ENCODE measurements at places on chromosomes 6 and 20.

- peak; percentile 59 for DNase-seq
These were observed 977.7 kb upstream of the SLC35B3 start for GRCh38 chr6:9412951-9413559.

- DNase-seq: no peak
These were observed 29.7 kb downstream of the PREX1 start for GRCh38 chr20:48797850-48798747.

DNA sequence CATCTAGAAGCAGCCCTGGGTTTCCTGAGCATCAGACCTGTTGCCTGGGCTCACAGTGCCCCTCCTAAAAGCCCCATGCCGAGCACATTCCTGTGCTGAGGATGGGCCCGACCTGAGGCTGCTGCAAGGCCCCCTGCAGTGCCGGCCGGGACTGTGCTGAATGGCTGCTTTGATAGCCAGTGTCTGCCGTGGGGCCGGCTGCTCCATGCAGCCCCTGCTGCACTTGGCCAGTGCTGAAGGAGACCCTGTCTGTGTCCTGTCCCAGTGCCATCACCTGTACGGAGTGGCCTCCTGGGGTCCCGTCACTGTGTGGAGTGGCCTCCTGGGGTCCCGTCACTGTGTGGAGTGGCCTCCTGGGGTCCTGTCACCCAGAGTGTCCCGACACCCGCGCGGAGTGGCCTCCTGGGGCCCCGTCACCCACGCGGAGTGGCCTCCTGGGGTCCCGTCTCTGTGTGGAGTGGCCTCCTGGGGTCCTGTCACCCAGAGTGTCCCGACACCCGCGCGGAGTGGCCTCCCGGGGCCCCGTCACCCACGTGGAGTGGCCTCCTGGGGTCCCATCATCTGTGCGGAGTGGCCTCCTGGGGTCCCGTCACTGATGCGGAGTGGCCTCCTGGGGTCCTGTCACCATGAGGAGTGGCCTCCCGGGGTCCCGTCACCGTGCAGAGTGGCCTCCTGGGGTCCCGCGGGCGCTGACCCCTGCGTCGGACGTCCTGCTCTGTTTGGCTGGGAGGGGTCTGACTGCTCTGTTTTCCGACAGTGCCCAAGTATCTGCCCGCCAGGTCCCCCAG is 7.0 kb downstream of the COL9A3 start:
- no peak for DNase-seq

DNA sequence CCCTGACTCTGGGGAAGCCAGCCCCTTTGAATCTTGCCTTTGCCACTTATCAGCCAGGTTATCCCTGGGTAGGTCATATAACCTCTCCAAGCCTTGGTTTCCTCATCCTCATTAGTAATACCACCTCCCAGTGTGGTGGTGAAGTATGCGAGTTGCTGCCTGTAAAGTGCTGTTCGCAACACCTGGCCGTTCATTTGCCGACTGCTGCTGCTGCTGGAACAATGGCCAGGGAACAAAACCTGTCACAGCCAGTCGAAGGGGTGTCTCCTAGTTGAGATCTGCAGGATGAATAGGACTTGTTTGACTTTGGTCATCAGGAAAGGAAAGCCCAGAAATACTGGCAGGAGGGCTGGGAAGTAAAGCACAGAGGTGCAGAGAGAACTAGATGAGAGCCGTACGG is 6.1 kb downstream of the MANBAL start:
- no peak for DNase-seq

DNA sequence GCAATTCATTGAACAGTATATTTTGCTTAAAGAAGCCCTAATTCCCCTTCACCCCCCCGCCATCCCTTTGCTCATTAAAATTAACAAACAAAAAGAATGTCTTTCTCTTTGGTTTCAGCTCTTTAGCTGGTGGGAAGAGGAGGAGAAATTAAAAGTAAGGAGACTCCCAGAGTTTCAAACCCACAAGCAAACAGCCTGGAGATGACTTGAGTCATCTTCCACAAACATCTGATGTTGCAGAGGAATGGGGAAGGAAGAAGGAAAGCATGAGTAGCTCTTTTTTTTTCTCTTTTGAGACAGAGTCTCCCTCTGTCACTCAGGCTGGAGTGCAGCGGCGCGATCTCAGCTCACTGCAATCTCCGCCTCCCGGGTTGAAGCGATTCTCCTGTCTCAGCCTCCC is 189.6 kb downstream of the ADAT2 start:
- DNase-seq: no peak

- no peak for DNase-seq
These were observed 182.9 kb downstream of the MCHR2 start for GRCh38 chr6:99810942-99811620.

DNA sequence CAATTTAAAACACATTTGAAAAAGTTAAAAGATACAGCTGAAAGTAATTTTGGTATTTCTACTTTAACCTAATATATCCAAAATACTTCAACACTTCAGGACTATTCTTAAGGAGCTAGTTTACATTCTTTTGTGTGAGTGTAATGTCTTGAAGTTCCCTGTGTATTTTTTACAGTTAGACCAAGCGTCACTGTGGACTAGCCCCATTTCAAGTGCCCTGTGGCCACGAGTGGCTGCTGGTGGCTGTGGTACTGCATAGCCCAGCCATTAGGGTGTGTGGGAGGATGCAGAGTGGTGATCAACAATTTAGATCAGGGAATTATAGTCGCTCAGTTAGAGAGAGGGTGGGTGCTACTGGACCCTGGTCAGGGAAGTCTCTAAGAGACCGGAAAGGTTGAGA is 869 bp upstream of the CST5 start:
- no peak for DNase-seq

DNA sequence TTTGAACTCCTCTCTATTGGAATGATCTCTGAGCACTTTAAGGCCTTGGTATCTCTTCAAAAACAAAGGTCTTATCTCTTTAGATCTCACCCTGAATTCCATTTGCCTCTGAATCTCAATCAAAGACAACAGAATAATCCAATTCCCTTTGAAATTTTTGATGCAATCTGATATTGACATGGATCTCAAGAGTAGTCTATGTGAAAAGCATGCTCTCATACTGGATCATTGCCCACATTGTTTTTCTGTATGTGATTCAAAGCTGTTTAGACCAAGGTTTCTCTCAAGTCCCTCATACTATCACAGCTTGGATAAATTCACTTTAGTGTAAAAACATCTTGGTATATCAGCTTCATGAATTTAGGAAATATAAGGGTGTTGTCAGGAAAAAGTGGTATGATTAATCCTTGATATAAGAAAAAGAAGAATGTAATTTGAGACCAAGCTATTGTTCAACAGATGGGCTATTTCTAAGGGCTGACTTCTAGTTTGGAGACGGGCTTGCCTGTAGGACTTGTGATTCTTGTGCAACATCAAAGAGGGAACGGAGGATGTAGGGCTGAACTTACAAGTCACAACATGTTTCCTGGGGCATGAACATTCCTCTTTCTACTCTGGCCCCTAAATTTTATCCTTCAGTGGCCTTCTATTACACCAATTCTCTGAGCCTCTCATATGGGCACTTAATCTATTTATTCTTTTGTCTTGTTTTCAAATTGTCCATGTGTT is 77.9 kb upstream of the CITED2 start:
- DNase-seq: peak; percentile 25

GRCh38 chr20:59064214-59064722 is 21.7 kb upstream of the PRELID3B start:
- no peak for DNase-seq

GRCh38 chr20:2871661-2872458 is 1.4 kb upstream of the PTPRA start:
- DNase-seq: peak; percentile 37
